ENCODE measurements at places on chromosomes 4 and X.

DNA sequence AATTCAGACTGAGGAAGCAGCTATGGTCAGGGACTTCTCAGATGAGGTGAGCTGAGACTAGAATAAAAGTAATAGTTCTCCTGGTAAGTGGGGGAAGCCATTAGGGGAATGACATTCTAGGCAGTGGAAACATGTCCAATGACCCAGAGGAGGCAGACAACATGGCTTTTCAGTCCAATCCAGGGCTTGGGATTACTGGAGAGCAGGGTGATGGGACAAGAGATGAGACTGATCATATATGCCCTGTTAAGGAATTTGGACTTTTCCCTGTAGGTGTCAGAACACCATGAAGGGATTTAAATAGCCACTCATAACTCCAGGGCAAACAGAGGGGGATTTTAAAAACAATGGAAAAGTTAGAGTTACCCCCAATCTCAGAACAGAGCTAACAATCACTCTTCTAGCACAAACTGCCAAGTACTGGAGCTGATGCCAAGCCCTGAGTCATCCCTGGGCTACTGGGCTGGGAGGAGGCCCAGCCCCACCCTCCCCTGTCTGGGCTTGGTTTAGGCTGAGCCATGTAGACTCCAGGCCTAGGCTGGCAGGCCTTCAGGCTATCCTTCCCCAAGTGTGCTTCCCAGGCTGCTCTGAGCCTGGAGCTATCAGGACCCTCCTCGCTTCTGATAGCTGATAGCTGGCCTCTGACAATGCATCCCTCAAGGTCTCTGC lies 22.7 kb upstream of the MSN start:
- peak; percentile 67 for DNase-seq

DNA sequence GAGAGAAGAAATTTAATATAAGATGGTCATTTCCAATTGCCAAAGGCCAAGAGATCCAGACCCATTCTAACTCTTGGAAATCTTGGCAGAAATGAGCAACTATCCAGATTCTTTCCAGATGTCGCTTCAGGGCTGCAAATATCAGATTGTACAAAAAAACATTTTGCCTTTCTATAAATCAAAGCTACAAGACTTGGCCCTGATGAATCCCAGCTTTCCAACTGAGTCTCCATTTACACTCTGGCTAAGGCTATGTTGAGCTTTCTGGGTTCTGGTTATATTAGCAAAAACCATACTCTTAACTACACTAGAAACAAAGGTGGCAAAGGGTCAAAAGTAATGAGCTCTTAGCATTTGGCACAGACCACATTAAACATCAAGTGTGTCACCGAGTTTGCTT lies 345.8 kb downstream of the OPHN1 start:
- DNase-seq: no peak

- DNase-seq: no peak
These were observed 147.4 kb downstream of the SMIM20 start for GRCh38 chr4:26061248-26061986.

DNA sequence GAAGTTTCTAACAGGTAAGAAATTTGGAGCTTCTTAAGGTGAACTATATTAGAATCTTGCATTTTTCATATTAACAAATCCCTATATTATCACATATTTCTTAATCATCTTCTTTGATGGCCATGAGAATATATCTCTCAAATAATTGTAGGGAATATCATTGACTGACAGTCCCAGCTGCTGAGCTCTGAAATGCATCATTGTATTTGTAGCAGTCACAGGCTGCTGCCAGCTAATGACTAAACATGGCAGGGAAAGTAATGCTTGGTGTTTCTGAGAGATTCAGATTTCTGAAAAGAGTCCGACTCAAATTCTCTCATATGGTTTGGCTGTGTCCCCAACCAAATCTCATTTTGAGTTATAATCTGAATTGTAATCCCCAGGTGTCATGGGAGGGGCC lies 171.9 kb downstream of the TRAM1L1 start:
- peak; percentile 7 for DNase-seq

- DNase-seq: no peak
These were observed 216.3 kb upstream of the BCOR start for GRCh38 chrX:40314070-40314469.

DNA sequence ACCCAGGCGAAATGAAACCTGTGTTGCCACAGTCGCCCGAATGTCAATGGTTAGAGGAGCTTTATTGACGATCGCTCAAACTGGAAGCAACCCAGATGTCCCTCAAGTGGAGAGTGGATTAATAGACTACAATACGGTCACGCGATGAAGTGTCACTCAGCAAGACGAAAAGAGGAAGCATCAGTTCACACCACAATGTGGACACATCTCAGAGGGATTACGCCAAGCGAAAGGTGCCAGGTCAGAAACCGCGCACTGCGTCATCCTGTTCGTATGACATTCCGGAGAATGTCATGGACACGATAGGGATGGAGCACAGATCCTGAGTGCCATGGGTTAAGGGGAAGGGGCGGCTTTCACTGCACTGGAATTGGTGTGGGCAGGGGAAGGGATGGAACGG lies 111.7 kb downstream of the HMX1 start:
- DNase-seq: no peak

DNA sequence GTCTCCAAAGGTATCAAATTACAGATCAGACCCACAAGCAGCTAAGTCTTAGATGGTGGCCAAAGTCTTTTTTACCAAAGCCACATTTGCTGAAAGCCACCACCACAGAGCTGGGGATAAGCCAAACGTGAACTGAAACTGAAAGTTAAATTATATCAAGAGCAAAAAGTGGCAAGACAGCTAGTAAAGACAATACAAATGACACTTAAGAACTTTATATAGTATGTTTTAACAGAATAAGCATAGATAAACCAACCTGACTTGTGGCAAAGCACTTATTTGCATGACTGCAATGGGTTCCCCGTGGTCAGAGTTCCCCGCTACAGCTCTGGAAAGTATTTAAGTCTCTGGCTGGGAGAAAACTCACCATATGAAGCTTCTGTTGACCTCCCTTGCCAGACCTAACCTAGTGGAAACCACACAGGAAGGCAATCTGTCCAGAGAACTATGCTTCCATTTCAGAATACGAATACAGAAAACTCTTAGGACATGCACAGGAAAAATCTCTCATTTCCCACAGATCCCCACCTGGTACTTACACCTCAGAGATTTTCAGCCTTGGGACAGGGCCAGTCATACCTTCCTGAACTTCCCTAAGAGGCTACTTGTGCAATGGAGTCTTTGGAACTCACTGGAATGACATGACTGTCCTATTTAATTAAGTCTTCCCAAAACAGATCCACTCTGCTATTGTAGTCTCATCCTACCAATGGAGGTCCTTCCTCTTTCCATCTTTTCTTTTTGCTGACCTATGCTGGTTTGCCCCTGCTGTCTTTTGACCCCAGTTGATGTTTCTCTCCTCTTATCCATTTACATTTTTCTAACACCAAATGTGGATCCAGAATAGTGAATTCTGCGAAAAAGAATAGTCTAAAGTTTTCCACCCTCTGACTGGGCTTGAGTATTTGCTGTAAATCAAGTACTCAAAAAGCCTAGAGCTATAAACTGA lies 225.1 kb downstream of the NR3C2 start:
- no peak for DNase-seq

GRCh38 chr4:4519297-4519894 lies 22.5 kb downstream of the STX18 start:
- no peak for DNase-seq

DNA sequence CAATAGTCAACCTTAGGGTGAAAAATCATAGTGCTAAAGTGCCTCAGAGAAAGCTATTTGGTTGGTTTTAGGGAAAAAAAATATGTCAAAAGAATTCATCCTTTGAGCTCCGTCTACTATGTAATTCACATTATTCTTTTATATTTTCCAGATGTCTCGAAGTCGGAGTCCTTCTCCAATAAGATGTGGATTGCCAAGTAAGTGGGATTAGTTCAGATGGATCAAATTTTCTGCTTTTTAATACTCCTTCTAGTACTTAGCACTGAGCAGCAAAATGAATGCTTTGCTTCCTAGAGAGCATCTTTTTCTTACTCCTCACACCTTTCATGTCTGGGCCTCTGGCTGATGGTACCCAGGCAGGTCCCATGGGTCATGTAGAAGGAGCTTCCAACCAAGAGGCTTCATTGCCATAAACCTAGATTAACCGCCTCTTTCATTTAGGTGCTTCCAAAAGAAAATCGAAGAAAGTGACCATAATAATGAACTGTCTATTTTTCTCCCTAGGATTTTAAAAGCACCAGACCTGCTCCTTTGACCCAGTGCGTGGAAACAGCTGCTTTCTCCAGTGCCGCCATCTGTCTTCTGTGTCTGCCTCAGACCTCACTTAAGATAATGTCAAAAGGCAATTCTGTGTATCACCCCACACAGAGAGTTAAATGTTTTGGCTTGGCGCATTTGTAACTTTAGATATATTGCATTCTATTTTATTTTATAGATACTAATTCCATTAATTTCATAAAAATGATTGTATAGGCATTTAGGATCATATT lies 43.5 kb downstream of the SPATA18 start:
- peak; percentile 56 for DNase-seq

DNA sequence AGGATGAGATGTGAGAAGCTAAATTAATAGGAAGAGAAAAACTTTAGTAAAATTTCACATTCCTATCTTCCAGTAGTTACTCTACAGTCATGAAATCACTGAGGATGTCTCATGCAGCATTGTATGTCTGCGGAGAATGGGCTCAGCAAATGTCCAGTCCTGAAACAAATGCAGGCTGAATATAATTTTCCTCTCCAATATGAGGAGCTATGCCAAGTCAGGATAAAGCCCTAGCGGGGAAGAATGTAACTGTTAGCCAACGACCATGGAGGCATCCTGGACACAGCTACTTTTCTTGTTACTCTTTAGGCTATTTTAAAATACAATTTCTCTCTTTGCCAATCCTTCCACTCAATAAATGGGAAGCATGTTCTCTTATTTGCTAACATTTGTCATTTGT lies 127.7 kb downstream of the PRKX start:
- no peak for DNase-seq

DNA sequence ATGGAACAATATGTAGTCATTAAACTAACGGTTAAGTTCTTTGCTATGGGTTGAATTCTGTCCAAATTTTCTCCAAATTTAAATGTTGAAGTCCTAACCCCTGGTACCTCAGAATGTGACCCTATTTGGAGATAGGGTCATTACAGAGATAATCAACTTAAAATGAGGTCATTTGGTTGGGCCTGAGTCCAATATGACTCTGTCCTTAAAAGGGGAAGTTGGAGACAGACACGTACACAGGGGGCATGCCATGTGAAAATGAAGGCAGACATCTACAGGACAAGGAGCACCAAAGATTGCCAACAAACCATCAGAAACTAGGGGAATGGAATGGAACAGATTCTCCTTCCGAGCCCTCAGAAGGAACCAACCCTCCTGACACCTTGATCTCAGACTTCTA lies 492.0 kb upstream of the FTHL17 start:
- no peak for DNase-seq

GRCh38 chrX:47321386-47321785 lies 49.0 kb upstream of the ZNF157 start:
- DNase-seq: peak; percentile 54

DNA sequence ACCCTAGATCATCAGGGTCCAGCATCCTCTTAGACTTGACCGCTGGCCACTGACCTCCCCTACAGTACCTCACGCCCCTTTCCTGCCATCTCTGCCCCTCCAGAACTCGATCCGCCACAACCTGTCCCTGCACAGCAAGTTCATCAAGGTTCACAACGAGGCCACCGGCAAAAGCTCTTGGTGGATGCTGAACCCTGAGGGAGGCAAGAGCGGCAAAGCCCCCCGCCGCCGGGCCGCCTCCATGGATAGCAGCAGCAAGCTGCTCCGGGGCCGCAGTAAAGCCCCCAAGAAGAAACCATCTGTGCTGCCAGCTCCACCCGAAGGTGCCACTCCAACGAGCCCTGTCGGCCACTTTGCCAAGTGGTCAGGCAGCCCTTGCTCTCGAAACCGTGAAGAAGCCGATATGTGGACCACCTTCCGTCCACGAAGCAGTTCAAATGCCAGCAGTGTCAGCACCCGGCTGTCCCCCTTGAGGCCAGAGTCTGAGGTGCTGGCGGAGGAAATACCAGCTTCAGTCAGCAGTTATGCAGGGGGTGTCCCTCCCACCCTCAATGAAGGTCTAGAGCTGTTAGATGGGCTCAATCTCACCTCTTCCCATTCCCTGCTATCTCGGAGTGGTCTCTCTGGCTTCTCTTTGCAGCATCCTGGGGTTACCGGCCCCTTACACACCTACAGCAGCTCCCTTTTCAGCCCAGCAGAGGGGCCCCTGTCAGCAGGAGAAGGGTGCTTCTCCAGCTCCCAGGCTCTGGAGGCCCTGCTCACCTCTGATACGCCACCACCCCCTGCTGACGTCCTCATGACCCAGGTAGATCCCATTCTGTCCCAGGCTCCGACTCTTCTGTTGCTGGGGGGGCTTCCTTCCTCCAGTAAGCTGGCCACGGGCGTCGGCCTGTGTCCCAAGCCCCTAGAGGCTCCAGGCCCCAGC lies 5.2 kb downstream of the FOXO4 start:
- DNase-seq: no peak

DNA sequence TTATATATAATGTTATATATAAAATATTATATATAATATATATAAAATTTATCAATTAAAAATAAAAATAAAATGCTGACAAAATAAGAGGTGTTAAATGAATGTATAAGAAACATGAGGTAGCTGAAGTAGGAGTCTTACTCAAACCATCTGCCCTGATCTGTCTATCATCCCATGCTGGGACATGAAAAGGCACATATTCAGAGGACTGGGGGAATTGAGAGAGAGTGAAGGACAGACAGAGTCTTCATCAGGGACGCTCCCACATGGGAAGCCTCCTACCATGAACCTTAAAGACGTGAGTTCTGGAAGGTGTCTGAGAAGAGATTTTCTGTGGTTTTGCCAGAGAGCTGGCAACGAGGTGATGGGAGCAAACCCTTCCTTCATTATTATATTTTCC lies 4.1 kb upstream of the ARSF start:
- no peak for DNase-seq

DNA sequence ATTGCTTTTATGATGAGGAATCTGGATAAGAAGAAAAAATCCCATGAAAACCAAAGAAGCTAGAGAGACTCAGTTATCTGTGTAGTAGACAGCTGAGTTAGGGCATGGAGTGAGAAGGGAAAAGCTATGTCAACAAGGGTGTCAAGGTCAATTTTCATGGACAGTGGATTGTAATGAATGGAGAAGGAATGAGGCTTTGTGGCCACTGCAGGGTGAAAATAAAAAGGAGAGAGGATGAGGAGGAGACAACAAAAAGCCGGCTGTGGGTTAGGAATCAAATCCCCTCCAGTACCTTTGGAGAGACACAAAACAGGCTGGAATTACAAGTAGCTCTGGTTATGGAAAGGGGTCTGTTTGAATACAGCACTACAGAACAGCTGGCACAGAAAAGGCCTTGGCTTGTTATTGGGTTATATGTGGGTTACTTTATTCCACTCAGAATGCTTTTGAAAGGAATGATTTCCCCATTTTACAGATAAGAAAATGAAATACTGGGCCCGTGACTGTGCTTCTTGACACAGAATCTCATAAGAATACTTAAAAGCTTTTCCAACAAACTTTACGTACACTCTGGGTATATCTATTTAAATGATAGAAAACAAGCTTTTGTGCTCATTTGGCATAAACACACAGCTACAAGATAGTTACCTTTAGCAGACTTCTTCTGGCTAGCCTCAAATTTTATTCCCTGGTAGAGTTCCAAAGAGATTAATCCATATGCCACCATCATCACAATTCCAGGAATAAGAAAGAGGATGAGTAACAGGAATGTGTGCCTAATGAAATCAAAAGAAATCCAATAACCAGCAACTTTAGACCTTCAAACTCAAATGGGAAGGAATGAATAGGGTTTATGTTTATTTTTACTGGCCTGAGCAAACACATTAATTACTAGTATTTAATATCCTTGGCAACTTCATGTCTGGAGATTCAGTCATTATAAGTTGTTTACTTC lies 7.5 kb downstream of the CCKAR start:
- no peak for DNase-seq

- no peak for DNase-seq
These were observed 117.4 kb upstream of the GALNT7 start for GRCh38 chr4:173051232-173051631.
